ENCODE measurements at places on chromosomes 2 and 18.

- no peak for DNase-seq
These were observed 363.4 kb downstream of the LRRTM1 start for GRCh38 chr2:79941179-79941578.

GRCh38 chr2:134244587-134244986 is 9.3 kb upstream of the MGAT5 start:
- no peak for DNase-seq

DNA sequence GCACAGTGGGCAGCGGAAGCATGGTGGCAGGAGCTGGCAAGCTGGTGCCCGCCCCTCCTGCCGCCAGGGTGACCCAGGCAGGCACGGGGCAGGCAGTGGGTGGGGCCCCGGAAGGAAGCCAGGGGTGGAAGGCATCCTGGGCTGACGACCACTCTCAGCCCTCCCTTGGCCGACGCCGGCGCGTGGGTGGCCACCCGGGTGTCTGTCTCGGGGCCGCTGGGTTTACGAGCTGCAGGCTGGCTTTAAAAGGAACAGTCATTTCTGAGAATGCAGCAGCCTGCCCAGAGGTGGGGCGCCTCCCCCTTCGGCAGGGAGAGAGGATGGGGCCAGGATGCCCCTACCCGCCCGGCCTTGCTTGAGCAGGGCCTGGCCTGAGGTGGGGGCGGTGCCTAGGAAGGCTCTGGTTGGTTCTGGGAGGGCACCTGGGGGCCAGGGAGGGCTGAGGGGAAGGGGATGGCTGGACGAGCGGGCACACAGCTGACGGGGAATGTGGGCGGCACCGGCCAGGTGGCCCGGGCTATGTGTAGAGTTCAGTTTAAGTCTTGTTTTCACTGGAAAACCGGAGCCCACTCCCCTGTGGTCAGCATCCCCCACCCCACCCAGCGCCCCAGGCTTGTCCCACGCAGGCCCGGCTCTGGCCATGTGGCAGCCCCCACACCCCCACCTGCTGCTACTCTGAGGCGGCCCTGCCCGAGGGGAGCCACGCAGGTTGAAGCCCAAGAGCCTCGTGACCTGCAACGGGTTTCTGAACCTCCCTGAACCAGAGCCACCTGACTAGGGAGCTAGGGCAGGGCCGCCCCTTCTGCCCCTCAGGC is 6.3 kb downstream of the BOK start:
- no peak for DNase-seq

DNA sequence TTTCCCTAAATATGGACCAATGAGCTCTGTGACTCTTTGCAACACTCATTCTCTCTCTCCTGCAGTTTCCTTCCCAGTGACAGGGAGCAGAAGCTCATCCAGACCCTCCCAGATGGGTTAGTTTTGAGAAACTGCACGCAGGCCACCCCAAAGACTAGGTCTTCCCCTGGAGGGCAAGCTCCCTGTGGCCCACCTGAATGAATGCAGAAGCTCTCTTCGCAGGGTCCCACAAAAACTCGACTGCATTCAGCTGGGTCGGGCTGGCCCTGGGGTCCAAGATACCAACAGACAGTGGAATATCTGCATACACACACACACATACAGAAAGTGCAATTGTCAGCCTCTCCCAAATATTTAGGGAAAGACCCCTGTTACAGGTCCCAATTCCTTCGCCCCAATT is 37.0 kb downstream of the TFCP2L1 start:
- no peak for DNase-seq

GRCh38 chr2:33073018-33073417 is 126.3 kb downstream of the LTBP1 start:
- DNase-seq, result no peak

DNA sequence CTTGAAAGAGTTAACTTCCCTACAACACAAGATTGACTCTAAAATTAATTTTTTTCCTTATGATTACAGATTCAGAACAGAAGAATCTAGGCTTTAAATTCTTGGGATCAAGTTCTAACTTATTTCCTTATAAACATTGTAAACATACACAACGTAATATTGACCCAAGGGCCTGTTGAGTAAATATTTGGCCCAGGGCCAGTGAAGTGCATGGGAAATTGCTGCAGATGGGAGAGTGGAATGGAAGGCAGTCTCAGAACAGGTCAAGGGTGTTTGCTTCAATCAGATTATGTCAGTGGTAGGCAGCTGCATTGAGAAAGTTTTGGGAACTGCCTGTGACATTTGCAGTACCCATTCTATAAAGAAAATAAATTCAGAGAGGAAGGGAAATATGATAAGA is 137.6 kb downstream of the MYO1B start:
- DNase-seq, result no peak

- DNase-seq, result no peak
These were observed 69.7 kb upstream of the CAB39 start for GRCh38 chr2:230642966-230643365.

- DNase-seq, result no peak
These were observed 12.4 kb downstream of the DYM start for GRCh38 chr18:49447810-49448745.

DNA sequence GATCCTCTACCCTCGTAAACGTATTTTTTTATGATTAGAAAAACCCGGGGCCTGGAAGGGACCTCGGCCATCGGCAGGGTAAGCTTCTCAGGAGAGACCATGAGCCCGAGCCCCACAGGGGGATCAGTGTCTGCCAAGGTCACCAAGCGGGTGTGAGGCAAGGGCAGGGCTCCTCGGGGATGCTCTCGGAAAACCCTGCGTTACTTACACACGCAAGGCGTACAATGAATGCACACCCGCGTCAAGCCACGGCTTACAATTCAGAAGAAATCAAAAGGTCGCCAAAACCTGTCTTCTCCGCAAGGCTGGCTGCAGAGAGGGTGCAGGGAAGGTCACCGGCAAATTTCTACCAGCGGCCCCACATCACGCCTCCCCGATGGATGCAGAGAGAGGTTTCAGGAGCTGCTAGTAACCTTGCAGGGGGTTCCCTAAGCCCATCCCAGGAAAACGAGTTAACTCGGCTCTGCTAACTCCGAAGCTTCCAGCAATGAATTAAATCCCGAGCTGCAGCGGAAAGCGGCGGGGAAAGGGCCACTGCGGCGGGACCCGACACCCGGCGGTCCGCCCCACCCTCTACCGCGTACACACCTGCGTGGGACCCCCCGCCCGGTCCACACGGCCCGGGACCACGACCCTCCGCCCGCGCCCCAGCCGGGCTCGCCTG is 638 bp downstream of the ST3GAL5 start:
- no peak for DNase-seq

- DNase-seq, result no peak
These were observed 729 bp downstream of the TM4SF20 start for GRCh38 chr2:227378371-227378782.

- no peak for DNase-seq
These were observed 685.5 kb upstream of the FSHR start for GRCh38 chr2:49839818-49840217.

GRCh38 chr2:228763379-228763981 is 507.6 kb downstream of the PID1 start:
- no peak for DNase-seq

DNA sequence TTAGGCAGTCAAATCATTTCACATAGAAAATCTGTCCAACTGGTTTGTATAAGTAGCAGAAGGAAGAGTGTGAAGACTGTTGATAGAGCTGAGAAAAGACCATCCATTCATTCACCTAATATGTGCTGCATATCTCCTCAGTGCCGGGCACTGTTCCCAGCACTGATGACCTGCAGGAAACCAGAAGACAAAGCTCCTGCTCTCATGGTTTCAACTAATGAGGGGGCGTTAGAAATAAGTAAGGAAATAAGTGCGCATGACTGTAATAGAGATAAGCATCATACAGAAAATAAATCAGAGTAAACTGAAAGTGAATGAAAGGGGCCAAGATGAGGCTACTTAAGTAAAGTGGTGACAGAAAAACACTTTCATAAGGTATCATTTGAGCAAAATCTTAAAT is 427.5 kb upstream of the CDH20 start:
- DNase-seq, result no peak

DNA sequence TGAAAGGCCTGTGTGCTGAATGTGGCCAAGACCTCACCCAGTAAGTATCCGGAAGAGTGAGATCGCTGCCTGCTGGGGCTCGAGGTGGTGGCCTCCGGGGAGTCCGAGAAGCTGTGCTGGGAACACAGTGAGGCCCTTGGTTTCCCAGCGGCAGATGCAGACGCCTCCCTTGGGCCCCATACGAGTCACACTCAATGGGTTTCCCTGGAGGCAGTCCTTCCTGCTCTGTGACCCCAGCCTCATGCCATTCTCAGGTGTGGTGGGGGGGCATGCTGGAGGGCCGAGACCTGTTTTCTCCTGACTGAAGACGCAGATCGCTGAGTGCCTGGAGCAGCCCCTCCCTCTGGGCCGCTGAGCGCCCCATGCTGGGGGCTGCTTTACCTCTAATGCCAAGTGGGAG is 15.7 kb downstream of the CTDP1 start:
- DNase-seq, result no peak

DNA sequence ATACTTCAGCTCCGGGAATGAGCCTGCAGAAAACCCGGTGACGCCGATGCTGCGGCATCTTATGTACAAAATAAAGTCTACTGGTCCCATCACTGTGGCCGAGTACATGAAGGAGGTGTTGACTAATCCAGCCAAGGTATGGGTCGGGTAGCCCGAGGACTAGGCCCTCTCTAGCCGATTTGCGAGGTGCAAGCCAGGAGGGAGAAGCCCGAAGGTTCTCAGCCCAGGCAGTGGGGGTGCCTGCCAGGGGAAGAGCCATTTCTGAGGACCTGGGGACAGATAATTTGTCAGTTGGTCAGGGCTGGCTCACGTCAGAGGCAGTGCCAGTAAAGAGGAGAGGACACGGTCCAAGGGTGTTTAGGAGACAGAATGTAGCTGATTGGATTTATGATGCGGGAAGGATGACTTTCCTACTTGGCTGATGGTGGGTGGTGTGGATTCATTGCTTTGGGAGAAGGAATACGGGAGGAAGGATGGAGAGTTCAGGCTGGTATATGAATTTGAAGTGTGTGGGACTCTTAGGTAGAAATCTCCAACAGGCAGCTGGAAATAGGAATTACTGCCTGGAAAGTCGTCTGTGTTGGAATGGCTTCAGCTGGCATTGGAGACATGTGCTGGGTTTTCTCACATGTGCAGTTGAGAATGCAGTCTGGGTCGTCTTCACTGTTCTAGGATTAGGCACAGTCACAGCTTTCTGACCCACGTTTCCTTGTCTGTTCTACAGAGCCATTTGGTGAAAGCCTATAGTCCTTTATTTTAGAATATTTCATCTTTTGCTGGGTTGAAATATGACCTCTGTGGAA is 874 bp downstream of the NDUFAF7 start:
- DNase-seq, result peak; percentile 15

DNA sequence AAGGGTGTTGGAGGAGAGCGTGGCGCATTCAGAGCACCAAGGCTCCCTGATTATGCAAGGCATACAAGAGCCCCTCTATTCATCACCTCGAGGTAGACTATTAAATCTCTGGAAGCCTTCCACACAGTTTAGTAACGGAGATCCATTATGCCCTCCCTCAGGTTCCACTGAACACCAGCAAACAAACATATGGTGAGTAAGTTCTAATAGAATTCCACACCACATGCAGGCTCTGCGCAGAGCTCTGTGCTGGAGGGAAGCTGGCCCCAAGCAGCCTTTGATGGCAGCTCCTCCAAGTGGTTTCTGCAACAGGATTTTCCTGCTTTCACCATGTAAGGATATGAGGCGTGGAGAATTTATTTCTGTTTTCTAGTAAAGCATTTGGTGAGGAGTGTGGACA is 238.6 kb downstream of the C1D start:
- no peak for DNase-seq

GRCh38 chr18:62131301-62131909 is 55.5 kb downstream of the PIGN start:
- no peak for DNase-seq

DNA sequence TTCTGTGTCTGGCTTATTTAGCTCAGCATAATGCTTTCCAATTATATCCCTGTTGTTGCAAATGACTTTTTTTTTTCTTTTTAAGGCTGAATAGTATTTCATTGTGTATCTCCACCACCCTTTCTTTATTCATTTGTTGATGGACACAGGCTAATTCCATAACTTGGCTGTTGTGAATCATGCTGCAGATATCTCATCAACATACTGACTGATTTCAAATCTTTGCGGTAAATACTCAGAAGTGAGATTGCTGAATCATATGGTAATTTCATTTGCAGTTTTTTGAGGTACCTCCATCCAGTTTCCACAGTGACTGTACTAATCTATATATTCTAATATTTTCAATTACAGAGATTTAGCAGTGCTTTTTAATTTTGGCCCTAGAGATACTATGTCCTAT is 266.2 kb downstream of the TMX3 start:
- DNase-seq, result no peak

- no peak for DNase-seq
These were observed 2.5 kb upstream of the DUSP2 start for GRCh38 chr2:96147593-96148201.

- DNase-seq, result no peak
These were observed 79.6 kb downstream of the RAB31 start for GRCh38 chr18:9787712-9788111.

DNA sequence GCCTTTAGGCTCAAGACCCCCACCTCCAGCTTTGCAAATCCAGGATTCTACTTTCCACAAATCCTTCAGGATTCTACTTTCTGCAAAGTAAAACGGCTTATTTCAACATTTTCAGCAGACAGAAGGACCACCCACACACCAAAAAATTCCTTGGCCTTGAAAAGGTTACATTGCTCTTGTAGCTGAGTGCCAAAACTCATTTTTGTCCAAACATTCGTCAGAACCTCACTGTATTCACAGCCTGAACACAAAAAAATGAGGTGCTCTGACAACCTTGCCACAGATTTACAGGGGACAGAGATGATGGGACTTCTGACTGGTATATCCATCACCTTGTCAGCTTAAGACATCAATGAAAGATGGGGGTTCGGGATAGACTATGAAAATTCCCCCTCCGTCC is 63.0 kb upstream of the COX7A2L start:
- no peak for DNase-seq

GRCh38 chr2:161245671-161246070 is 62.6 kb upstream of the PSMD14 start:
- DNase-seq, result no peak

DNA sequence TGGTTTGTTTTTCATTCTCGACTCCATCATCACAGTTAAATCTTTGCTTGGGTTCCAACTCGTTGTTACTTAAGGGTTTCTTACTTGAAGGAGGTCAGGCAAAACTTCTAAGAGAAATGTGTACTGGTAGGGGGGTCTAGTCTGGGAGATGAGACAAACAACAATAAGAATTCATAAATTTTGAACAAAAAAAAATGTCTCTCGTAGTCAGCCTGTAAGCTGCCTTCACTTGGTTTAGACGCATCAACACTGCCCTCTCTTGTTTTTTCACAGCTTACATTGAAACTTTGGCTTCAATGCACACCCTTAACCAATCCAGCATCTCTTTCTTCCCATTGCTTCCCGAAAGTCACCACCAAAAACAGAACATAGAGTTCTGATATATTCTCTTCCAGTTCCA is 576.4 kb upstream of the PIK3C3 start:
- no peak for DNase-seq

Measured in posterior cingulate gyrus (tissue), 11 donors.